ENCODE measurements at places on chromosomes 1 and 21.

DNA sequence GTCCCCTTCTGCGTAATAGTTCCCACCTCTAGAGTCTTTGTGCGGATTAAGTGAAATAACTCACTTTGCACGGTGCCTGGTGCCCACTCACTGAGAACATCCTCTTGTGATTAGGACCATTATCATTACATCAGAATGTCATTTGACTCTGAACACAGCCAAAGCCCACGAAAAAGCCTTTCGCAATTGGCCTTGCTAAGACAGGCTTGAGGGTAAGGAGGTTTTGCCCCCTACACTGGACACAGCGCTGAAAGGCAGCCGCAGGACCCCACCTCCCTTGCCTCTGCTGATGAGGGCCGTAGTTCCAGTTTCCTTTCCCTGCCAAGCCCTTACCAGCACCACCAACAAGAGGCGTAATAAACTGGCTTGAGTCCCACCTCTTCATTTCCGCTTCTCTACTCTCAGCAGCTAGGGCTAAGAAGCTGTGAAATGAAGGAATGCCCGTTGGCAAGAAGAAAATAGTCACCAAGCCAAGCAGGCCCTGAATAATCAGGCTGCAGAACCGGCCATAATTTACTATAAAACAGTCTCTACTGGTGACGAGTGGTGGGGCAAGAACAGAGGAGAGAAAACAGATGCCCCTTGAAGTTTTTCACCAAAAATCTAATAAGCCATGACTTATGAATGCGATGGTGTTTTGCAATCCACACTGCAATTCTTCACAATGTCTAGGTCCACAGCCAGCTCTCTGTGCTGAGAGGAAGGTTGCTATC is 53.1 kb downstream of the SH3GLB1 start:
- no peak for DNase-seq

DNA sequence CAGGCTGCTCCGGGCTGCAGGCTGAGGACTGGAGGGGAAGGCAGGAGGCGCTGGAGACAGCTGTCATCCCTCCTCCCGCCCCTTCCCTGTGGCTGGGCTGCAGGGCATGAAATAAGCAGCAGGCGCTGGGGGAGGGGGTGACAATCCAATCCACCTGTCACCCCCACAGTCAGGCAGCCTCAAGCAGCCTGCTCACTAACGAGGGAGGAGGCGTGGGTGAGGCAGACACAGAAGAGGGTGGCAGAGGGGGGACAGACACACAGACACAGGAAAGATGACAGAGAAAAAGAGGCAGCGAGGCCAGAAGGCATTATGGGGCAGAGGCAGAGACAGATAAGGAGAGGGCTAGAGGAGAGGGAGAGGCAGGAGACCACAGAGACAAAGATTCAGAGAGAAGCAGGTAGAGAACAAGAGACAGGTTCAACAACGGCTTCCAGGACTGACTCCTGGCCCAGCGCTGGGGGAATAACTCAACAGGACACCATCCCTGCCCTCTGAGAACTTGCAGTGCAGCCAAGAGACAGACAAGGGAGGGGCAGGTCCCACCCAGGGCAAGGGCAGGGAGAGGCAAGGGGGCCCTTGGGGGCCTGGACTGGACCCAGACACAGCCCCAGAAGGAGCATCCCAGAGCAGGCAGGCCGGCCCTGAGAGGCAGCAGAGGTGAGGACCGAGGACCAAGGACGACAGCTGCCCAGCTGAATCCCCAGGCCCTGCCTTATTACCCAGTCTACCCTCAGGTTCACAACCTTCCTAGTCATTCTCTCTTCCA is 11.2 kb downstream of the MEF2D start:
- DNase-seq: no peak

GRCh38 chr1:117051224-117052064 is 8.7 kb upstream of the TTF2 start:
- DNase-seq: no peak

- no peak for DNase-seq
Observed at GRCh38 chr21:27564684-27565301, 597.9 kb upstream of the ADAMTS5 start.

DNA sequence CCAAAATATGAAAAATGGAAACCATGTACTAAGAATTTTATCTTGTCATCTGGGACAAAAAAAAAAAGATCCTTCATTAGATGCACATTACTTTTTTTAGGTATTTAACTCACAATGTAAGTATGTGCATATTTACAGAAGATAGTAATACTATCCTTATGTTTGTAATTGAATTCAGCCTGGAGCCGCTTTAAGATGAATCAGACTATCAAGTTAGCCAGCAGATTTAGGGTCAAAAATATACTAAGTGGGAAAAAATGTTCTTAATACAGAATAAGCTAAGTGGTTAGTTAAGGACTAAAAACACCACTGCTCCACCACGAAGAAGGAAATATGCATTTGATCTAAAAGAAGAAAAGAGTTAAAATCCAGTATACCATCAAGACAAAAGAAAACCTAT is 49.1 kb downstream of the DSCAM start:
- no peak for DNase-seq

All from stimulated activated CD8-positive, alpha-beta memory T cell treated with anti-CD3 and anti-CD28 coated beads, Interleukin-4, amount 100 ng/mL, for 1 hour (primary cell).